Progenitor cell of endocrine pancreas (in vitro differentiated cells): ENCODE measurements at places on chromosomes 11 and 22.

- no peak for DNase-seq
- no peak overlapping the region for H3K4me3 ChIP-seq
- peaks cover 3% of the 10 kb centered on the region for H3K4me1 ChIP-seq
- H3K36me3 ChIP-seq: no peaks in the 10 kb centered on the region
These were observed 13.5 kb downstream of the OAF start for GRCh38 chr11:120224361-120224760.

- no peaks in the 10 kb centered on the region for H3K36me3 ChIP-seq
- H3K4me1 ChIP-seq: no peaks in the 10 kb centered on the region
- no peaks in the 10 kb centered on the region for H3K27me3 ChIP-seq
- no peak for DNase-seq
- no peak overlapping the region for H3K4me3 ChIP-seq
These were observed 26.2 kb upstream of the LIN7C start for GRCh38 chr11:27532652-27533325.

GRCh38 chr11:61861634-61862033 lies 29.7 kb downstream of the FADS3 start:
- H3K27me3 ChIP-seq: no peaks in the 10 kb centered on the region
- no peaks in the 10 kb centered on the region for H3K4me1 ChIP-seq
- no peak for DNase-seq

- peaks cover 4% of the 10 kb centered on the region for H3K36me3 ChIP-seq
- no peaks in the 10 kb centered on the region for H3K27me3 ChIP-seq
- peaks cover 9% of the 10 kb centered on the region for H3K4me1 ChIP-seq
- no peak overlapping the region for H3K27ac ChIP-seq
These were observed 78.7 kb downstream of the COMMD9 start for GRCh38 chr11:36210529-36210928.

- H3K27ac ChIP-seq: peak overlapping the region; percentile 21
- peaks cover 6% of the 10 kb centered on the region for H3K27me3 ChIP-seq
- H3K4me1 ChIP-seq: peaks cover 7% of the 10 kb centered on the region
- no peak overlapping the region for H3K4me3 ChIP-seq
These were observed 29.1 kb downstream of the MAP6 start for GRCh38 chr11:75639762-75640181.

GRCh38 chr22:45009606-45010531 lies at the start of gene PHF21B:
PHF21B (minus strand) TSS chr22:45010005; CDS start chr22:45009549, 456 bp downstream.
- peak within 1 kb of the TSS; percentile 94 for H3K4me3 ChIP-seq
- no peaks in the 10 kb centered on the region for H3K36me3 ChIP-seq
- peak; percentile 83 for DNase-seq
- peaks cover 18% of the 10 kb centered on the region for H3K27me3 ChIP-seq
- H3K4me1 ChIP-seq: peaks cover 21% of the 10 kb centered on the region

- peaks cover 82% of the 10 kb centered on the region for H3K4me1 ChIP-seq
- H3K27me3 ChIP-seq: no peaks in the 10 kb centered on the region
- peak overlapping the region; percentile 97 for H3K27ac ChIP-seq
- peak overlapping the region; percentile 19 for H3K4me3 ChIP-seq
These were observed 20.1 kb downstream of the ZBTB16 start for GRCh38 chr11:114079511-114080065.

DNA sequence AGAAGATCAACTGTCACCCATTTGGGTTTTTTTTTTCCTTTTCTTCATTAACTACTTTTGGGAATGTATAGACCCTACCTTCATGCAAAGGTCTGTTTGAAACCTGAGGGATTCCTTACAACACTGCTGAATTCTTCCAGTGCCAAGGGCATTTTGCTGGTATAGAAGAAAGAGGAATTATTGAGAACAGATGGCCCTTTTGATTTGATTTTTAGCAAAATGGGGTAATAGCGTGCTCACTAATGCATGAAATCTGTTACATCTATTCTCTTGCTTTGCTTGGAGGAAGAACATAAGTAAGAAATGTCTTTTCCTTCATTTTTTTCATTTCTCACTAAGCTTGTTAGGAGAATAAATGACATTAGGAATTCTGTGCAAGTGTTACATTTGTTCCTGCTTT lies 501.9 kb downstream of the TMEM135 start:
- no peaks in the 10 kb centered on the region for H3K27me3 ChIP-seq
- no peak for DNase-seq
- H3K36me3 ChIP-seq: peaks cover 1% of the 10 kb centered on the region
- H3K4me1 ChIP-seq: no peaks in the 10 kb centered on the region
- H3K4me3 ChIP-seq: no peak overlapping the region

DNA sequence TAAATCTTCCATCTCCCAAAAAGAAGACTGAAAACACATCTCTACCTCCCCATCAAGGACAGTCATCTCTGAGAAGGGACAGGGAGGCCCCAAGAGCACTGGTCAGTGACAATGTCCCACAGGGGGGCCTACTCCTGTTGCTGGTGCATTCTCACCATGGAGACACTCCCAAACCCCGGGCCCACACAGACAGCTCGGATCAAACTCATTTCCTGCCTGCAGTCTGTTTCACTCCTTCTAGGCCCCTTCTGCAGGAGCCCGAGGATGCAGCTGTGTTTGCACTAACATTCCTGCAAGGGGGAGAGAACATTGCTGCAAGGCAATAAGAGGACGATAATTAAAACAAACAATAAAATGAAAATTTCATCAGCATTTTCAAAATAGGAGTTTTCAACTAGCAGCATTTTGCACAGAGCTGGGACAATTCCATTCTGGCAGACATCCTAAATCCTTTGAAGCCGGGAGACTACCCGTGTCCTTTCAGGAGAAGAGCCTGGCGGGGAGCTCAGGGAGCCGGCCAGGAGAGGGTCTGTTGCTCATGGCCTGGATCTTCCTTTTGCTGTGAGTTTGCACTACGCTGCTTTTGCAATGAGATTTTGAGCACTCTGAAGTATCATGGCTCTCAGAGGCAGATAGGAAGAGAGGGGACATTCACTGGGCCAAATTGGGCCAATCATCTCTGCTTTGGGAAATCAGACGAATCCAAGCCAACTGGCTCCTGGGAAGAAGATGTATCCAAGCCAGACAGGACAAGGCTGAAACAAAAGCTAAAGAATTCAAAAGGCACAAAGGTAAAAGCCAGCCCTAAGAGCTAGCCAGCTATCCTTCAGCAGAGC lies 33.2 kb downstream of the SPATA19 start:
- no peak overlapping the region for H3K27ac ChIP-seq
- no peak for DNase-seq
- H3K4me1 ChIP-seq: no peaks in the 10 kb centered on the region
- peaks cover 20% of the 10 kb centered on the region for H3K27me3 ChIP-seq
- no peaks in the 10 kb centered on the region for H3K36me3 ChIP-seq
- no peak overlapping the region for H3K4me3 ChIP-seq

DNA sequence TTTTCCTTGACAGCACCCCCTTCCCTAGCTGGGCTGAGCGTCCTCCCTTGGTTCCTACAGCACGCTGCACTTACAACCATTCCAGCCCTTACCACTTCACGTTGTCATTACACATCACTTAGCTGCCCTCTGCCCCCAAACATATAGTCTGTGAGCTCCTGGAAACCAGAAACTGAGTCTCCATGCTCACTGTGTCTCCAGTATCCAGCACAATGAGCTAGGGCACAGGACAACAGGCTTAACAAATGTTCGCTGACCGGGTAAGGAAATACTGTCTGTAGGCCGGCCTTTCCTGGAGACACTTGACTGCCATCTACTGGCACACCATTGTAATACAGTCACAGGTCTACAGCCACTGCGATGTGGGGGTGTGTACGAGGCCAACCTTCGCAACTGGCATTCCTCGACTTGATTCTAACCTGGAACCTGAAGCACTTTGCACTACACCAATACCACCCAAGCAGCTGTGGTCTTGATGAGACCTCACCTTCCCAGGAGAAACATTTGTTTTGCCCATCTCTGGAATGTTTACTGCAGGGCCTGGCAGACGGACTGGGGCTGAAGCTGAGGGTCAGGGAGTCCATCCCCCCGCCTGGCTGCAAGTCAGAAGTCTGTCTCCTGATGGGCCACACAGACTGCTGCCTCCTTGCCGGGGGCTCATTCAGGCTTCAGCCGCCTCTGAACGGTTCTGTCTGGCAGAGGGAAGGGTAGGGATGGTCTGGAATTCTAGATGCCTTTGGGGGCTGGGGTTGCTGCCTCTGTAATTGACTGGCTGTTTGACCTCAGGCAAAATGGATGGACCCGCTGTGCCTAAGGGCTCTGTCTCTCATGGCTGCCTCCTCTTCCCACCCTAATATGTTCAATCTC lies 72.0 kb downstream of the SYN3 start:
- H3K27me3 ChIP-seq: peaks cover 8% of the 10 kb centered on the region
- H3K36me3 ChIP-seq: no peaks in the 10 kb centered on the region
- no peak overlapping the region for H3K4me3 ChIP-seq
- no peak overlapping the region for H3K27ac ChIP-seq
- peaks cover 3% of the 10 kb centered on the region for H3K4me1 ChIP-seq
- DNase-seq: peak; percentile 61

GRCh38 chr11:8080674-8081590 lies at the start of gene TUB:
TUB (plus strand) TSS chr11:8081211; CDS start chr11:8081511, 300 bp downstream.
- H3K36me3 ChIP-seq: no peaks in the 10 kb centered on the region
- DNase-seq: peak; percentile 22
- H3K4me3 ChIP-seq: peak within 1 kb of the TSS; percentile 75
- peak within 1 kb of the TSS; percentile 42 for H3K27ac ChIP-seq
- H3K27me3 ChIP-seq: peaks cover 34% of the 10 kb centered on the region
- peaks cover 9% of the 10 kb centered on the region for H3K4me1 ChIP-seq

- H3K27me3 ChIP-seq: no peaks in the 10 kb centered on the region
- DNase-seq: no peak
- peaks cover 2% of the 10 kb centered on the region for H3K36me3 ChIP-seq
- H3K4me3 ChIP-seq: no peak overlapping the region
- peak overlapping the region; percentile 26 for H3K27ac ChIP-seq
These were observed 22.9 kb downstream of the ZBTB16 start for GRCh38 chr11:114082415-114082748.

DNA sequence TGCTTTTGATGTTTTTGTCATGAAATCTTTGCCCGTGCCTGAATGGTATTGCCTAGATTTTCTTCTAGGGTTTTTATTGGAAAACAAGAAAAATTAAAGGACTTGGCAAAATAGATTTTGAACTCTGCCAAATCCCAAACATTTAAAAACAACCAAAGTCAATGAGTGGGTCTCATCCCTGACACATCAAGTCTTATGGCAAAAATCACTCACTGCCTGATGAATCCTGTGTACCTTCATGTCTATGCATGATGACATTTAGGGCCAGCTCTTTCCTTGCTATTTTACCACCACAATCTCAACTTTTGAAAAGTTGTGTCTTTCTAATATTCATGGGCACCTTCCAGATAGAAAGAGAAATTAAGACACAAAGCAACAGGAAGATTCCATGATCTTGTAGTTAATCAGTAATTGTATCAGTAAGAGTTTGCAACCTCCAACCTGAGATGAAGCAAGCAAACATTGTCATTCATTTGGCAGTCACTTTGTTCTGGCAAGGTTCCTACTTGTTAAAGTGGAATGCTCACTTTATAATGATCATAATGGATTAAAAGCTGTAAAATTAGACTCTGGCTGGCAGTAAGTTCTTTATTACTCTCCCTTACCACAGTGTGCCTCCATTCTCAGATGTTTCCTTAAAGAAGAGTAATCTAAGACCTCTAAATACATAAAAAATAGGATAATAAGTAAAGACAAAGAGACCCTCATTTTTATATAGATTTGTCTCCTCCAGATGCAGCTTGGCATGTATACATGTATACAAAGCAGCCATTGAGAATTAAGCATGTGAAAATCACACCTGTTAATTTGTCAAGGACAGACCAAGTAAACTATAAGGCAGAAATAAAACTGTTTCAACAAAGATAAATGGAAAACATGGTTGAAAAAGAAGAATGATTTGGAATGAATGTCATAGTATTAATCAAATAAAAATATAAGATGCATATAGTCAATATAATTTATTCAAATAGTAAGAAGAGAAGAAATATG lies 51.6 kb downstream of the ETS1 start:
- H3K36me3 ChIP-seq: no peaks in the 10 kb centered on the region
- H3K27me3 ChIP-seq: peaks cover 59% of the 10 kb centered on the region

- no peaks in the 10 kb centered on the region for H3K36me3 ChIP-seq
- H3K27ac ChIP-seq: no peak overlapping the region
- H3K27me3 ChIP-seq: peaks cover 11% of the 10 kb centered on the region
- DNase-seq: no peak
- no peak overlapping the region for H3K4me3 ChIP-seq
- peaks cover 15% of the 10 kb centered on the region for H3K4me1 ChIP-seq
These were observed 3.2 kb downstream of the P2RX3 start for GRCh38 chr11:57341250-57341808.

- peaks cover 10% of the 10 kb centered on the region for H3K4me1 ChIP-seq
- H3K4me3 ChIP-seq: no peak overlapping the region
- no peak overlapping the region for H3K27ac ChIP-seq
- no peaks in the 10 kb centered on the region for H3K27me3 ChIP-seq
- H3K36me3 ChIP-seq: peaks cover 15% of the 10 kb centered on the region
- DNase-seq: no peak
These were observed 31.8 kb downstream of the FAM118A start for GRCh38 chr22:45341498-45341897.

DNA sequence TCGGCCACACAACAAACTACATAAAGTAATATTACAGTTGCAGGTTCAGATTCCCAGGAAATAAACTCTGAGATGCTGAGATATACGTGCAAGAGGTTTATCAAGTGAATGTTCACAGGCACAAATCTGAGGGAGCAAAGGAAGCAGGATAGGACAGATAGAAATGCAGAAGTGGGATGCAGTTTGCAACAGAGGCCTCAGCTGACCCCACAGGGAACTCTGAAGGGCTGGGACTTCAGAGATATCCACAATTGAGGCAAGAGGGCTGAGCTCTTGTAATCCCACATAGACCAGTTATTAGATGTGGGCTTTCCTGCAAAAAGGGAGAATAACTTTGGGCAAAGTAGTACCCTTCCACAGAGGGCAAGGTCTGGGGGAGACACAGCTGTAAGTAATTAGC lies 25.4 kb upstream of the ARHGAP20 start:
- H3K4me1 ChIP-seq: no peaks in the 10 kb centered on the region
- no peak overlapping the region for H3K27ac ChIP-seq
- H3K36me3 ChIP-seq: no peaks in the 10 kb centered on the region
- H3K4me3 ChIP-seq: no peak overlapping the region
- no peak for DNase-seq

- DNase-seq: no peak
- H3K27ac ChIP-seq: peak overlapping the region; percentile 96
- H3K4me1 ChIP-seq: peaks cover 58% of the 10 kb centered on the region
- H3K27me3 ChIP-seq: no peaks in the 10 kb centered on the region
- no peak overlapping the region for H3K4me3 ChIP-seq
These were observed 130.4 kb upstream of the PARVA start for GRCh38 chr11:12246989-12247388.
